ENCODE measurements at places on chromosomes 6 and 20.

- no peak for DNase-seq
Measured at GRCh38 chr6:25279748-25280343, 672 bp downstream of the CARMIL1 start.

- DNase-seq = peak; percentile 38
Measured at GRCh38 chr20:21702553-21703470, 2.7 kb upstream of the PAX1 start.

DNA sequence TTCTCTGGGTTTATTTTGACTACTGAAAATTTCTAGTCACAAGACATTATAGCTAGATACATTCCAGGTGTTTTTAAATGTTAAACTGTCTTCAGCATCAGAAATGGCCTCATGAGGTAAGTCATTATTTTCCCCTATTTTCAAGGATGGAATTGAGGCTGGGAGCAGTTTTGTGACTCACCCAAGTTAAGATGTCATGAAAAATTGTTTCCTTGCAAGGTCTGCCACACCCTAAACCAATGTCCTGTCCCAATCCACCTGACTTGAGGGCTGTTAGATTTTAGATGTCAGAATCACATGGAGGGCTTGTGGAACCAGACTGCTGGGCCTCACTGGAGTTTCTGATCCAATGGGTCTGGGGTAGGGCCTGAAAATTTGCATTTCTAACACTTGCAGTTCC, 16.9 kb downstream of the SLC22A3 start:
- DNase-seq = no peak

GRCh38 chr20:59937150-59937549, 3.0 kb downstream of the PPP1R3D start:
- DNase-seq = no peak

- DNase-seq = peak; percentile 8
Measured at GRCh38 chr20:59598625-59599310, 5.6 kb upstream of the PHACTR3 start.

DNA sequence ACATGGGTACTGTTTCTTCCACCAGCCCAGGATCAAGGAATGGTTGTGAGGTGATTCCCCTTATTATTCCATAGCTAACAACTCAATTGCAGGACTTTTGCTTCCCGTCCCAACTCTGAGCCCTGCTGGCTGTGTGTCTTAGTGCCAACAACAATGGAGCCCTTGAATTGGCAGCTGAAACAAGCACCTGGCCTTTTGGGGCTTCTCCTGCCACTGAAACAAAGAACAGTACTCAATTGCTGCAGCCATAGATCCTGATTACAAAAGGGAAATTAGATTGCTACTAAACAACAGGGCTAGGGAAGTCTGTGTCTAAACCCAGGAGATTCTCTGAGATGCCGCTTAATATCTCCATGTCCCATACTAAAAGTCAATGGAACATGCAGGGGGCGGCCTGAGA, 61.3 kb upstream of the CARMIL1 start:
- no peak for DNase-seq

- DNase-seq = no peak
Measured at GRCh38 chr20:57394121-57395082, 3.2 kb downstream of the RBM38 start.

- DNase-seq = no peak
Measured at GRCh38 chr6:57297505-57297904, 19.9 kb upstream of the PRIM2 start.

GRCh38 chr6:42354702-42355101, 97.0 kb downstream of the TRERF1 start:
- no peak for DNase-seq

DNA sequence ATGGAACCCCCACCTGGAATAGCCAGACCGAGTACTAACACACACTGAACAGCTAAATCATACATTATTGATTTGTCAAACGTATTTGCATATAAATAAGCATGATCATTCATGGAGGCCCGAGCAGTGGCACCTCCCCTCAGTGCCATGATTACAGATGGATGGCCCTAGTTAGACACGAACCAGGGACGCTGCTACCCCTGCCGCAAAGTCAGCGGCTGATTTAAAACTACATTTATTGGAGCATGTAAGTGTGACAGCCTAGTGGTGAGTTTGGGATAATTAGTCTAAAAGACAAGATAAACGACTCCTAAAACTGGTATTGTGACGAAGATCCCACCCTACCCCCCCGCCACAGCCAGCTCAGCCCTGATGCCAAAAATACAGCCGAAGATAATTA, 159.1 kb upstream of the MAFB start:
- no peak for DNase-seq

- DNase-seq = no peak
Measured at GRCh38 chr6:163137398-163137881, 277.1 kb upstream of the QKI start.
